Activated CD4-positive, alpha-beta T cell treated with anti-CD3 and anti-CD28 coated beads, Interleukin-2, amount 10 ng/mL, durations not matched to agents 24 days and 14 days (primary cell): ENCODE measurements at places on chromosomes 4 and X. TPM values are rescaled to one million over a fixed set of nuclear protein-coding genes. Genes with fewer than 3 reads are reported as not detected.

Gene PDHA1
- total RNA-seq = 207 and 222 TPM in 2 replicates

Gene RAB41
- not detected in 2 replicates for total RNA-seq

Gene DCAF4L1
- 0.19 and 0.21 TPM in 2 replicates for total RNA-seq

Gene AADAT
- total RNA-seq = not detected in 2 replicates

DNA sequence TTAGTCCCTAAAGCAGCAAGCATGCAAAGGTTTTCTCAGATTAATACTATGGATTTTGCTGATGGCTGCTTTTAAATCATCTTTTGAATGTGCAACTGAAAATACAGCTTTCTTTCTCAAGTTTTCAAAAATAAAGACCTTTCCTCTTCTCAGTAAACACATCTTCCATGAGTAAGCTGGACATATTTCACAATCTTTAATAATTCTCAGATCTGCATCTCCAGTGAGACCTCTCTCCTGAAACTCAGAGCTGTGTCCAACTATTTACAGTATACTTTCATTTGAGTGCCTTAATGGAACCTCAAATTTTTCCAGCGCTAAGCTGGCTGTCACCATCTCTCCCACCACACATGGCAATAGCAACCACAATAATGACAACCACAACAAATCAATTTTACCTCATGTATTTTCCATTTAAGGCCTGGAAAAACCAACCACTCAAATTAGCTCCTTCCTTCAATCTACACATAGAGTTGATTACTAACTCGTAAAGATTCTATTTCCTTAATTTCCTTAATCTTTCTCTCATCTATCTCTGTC is 192.4 kb upstream of the RPL34 start:
- H3K4me1 ChIP-seq = peaks cover 33% of the 10 kb centered on the region
- no peak for DNase-seq
- H3K36me3 ChIP-seq = no peaks in the 10 kb centered on the region
- H3K4me3 ChIP-seq = no peak overlapping the region
- H3K27ac ChIP-seq = no peak overlapping the region
- peaks cover 10% of the 10 kb centered on the region for H3K27me3 ChIP-seq

Gene RS1
- total RNA-seq = not detected in 2 replicates

Gene CLNK
- 0.79 and 0.80 TPM in 2 replicates for total RNA-seq

DNA sequence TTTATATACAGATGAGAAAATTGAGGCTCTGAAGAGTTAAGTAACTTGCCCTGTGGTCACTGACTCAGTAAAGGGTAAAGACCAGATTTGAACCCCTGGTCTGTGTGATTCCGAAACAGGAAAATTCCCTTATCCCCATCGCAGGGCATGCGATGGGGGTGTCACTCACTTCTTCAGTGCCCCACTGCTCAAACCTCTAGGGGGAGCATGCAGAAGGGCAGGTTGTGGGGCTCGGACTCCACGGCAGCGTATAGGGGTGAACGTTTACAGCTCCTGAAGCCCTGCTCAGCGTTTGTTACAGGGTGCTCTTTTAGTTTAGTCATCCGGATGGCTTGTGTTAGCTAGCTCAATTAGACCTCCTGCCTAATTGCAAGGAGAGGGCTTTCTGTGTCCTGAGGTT is 3.7 kb upstream of the EXOC1 start:
- H3K4me3 ChIP-seq = no peak overlapping the region
- H3K4me1 ChIP-seq = peaks cover 18% of the 10 kb centered on the region
- H3K27ac ChIP-seq = no peak overlapping the region
- H3K27me3 ChIP-seq = no peaks in the 10 kb centered on the region
- peaks cover 4% of the 10 kb centered on the region for H3K36me3 ChIP-seq

Gene MND1
- total RNA-seq = 15.0 and 18.8 TPM in 2 replicates

GRCh38 chr4:986879-987623 is at the start of gene IDUA:
Gene IDUA, plus strand, starts transcription at chr4:987044. Its CDS starts 41 bp downstream, at chr4:987085.
- H3K27ac ChIP-seq = peak within 1 kb of the TSS; percentile 87
- H3K4me3 ChIP-seq = peak within 1 kb of the TSS; percentile 86
- no peaks in the 10 kb centered on the region for H3K27me3 ChIP-seq

DNA sequence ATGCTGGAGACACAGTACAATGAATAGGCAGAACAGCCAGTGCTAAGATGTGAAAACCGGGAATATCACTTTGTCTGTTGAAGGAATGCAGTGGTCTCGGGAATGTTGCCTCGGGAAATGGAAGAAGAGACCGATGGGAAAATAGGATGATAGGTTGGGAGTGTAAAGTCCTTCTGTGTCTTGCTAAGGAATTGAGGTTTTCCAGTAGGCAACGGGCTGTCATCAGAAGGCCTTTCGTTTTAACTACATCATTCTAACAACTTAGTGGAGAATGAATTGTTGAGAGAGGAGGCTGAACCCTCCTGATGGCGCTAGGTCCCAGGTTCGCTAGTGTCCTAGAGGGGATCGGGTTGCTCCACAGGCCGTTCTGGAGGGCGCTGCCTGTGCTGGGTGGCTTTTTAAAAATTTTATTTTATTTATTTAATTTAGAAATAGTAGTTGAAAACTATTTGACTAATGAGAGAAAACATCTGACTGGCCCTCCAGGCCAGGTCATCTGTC is 730 bp downstream of the VBP1 start:
- H3K4me1 ChIP-seq = peaks cover 19% of the 10 kb centered on the region
- H3K27ac ChIP-seq = peak overlapping the region; percentile 90
- no peaks in the 10 kb centered on the region for H3K27me3 ChIP-seq
- DNase-seq = peak; percentile 54
- peaks cover 10% of the 10 kb centered on the region for H3K36me3 ChIP-seq
- H3K4me3 ChIP-seq = peak overlapping the region; percentile 99

GRCh38 chrX:155666741-155667140 is 54.0 kb upstream of the TMLHE start:
- DNase-seq = no peak
- no peak overlapping the region for H3K27ac ChIP-seq
- H3K4me3 ChIP-seq = no peak overlapping the region
- H3K36me3 ChIP-seq = no peaks in the 10 kb centered on the region
- H3K27me3 ChIP-seq = no peaks in the 10 kb centered on the region

DNA sequence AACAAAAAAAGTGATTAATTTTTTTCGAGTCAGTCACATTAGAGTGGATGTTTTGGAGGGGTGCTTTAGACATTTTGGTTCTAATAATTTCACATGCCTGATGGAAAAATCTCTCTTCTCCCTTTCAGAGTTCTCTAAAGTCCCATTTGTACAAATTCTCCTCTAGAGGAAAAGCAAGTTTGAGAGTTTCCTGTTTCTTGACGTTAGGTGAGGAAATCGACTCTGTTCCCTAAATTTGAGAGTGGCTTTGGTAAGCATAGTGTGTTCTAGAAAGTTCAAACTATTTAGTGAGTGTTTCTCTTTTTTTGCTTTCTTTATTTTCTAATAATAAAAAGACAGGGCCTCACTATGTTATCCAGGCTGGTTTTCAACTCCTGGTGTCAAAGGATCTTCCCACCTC is 1.6 kb upstream of the ATP6AP2 start:
- DNase-seq = no peak
- H3K27me3 ChIP-seq = no peaks in the 10 kb centered on the region
- H3K4me3 ChIP-seq = no peak overlapping the region
- no peaks in the 10 kb centered on the region for H3K36me3 ChIP-seq
- H3K27ac ChIP-seq = no peak overlapping the region

Gene AREG
- 1.4 TPM in 2 replicates for total RNA-seq
